Urothelium cell line (cell line): ENCODE measurements at places on chromosomes 2 and 18.

- no peak for DNase-seq
These were observed 33.2 kb upstream of the RMND5A start for GRCh38 chr2:86686905-86687304.

- DNase-seq: no peak
These were observed 9.0 kb upstream of the IMPACT start for GRCh38 chr18:24417480-24417879.

DNA sequence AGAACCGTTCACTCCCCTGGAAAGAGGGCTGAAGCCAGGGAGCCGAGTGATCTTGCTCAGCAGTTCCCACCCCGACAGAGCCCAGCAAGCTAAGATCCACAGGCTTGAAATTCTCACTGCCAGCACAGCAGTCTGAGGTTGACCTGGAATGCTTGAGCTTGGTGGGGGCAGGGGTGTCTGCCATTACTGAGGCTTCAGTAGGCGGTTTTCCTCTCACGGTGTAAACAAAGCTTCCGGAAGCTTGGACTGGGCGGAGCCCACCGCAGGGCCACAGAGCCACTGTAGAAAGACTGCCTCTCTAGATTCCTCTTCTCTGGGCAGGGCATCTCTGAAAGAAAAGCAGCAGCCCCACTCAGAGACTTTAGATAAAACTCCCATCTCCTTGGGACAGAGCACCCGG is 180.8 kb downstream of the WDR7 start:
- peak; percentile 4 for DNase-seq

GRCh38 chr18:13392899-13393298 is 174.3 kb downstream of the LDLRAD4 start:
- no peak for DNase-seq

GRCh38 chr18:34097312-34097711 is 127.4 kb downstream of the NOL4 start:
- DNase-seq: no peak

DNA sequence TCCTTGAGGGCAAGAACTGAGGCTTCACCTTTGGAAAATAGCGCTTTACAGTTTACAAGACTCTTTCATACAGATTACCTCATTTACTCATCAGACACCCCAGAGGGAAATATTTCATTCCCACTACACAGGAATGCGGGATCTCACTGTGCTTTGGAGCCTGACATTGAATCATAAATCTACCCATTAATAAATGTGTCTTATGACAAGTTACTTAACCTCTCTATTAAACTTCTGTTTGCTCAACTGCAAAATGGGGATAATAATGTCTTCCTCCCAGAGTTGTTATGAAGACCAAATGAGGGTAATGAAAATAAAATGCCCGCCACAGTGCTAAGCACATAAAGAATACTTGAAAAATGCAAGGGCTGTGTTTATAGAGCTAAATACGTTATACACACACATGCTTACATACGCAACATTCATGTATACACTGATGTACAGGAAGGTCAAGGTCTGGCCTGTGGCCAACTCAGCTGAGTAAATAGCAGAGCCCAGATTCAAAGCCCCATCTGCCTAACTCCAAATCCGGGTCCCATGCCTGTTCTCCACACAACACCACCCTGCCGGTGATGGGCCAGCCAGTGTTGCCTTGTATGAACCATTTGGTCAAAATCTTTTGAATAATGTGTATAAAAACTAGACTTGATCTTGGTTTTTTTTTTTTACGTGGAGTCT is 77.8 kb upstream of the STPG4 start:
- DNase-seq: no peak

DNA sequence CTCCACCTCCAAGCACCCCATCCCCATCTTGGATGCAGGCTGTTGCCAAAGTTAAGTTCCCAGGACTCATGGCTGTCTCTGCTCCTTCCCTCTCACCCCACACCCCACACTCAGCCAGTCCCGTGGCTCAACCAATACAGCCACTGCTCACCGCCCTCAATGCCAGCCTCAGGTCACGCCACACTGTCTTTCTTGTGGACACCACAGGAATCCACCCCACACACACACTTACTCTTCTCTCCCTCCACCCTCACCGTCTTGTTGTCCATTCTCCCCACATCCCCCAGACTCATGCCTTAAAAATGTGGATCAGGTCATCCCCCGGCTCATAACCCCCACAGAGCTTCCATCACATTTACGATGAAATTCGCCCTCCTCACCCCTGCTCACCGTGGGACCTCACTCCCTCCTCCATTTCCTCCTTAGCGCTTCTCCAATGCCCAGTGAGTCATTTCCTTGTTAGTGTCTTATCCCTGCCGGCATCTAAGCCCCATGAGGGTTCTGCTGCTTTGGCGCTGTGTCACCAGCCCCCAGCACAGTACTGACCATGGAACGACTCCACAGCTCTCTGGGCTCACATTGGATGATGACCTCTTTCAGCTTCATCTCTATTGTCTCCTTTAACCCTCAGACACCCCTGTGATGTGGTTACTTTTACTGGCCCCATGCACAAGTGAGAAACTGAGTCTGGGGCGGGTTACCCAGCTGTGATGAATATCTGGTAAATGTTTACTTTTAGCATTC is 13.8 kb downstream of the MLPH start:
- peak; percentile 90 for DNase-seq

DNA sequence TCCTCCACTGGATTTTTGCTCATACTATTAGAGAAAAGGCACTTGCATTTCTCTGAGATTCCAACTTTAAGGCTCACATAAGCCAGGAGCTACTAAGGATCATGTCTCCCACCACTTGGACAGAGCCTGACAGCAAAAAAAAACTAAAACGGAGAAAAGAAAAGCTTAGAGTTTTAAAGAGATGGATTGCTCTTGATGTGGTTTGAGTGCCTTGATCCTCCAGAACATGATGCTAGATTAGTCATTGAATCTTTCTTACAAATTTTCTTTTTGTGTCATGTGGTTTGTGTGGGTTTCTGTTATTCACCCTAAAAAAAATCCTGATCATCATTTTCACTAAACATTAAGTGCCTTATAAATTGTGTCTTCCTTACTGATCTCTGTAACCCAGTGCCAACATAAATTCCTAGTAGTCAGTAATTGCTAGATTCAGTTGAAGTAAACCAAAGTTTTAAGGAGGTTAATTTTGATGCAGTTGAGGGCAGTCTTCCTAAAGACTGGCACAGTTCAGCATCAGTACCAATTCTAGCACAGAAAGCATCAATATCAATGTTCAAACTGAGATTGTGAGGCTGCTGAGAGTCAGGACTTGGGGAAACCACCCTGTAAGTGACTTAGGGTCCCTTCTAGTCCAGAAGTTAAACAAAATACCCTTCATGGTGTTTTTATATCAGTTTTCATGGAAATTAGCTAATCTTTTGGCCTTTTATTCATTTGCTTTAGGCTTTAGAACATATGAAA is 206.3 kb downstream of the RAD51AP2 start:
- no peak for DNase-seq

GRCh38 chr18:22935431-22935830 is 2.3 kb downstream of the RBBP8 start:
- no peak for DNase-seq

GRCh38 chr18:67132919-67133318 is 383.6 kb downstream of the DSEL start:
- DNase-seq: no peak
